ENCODE measurements at places on chromosomes 7 and 10.

DNA sequence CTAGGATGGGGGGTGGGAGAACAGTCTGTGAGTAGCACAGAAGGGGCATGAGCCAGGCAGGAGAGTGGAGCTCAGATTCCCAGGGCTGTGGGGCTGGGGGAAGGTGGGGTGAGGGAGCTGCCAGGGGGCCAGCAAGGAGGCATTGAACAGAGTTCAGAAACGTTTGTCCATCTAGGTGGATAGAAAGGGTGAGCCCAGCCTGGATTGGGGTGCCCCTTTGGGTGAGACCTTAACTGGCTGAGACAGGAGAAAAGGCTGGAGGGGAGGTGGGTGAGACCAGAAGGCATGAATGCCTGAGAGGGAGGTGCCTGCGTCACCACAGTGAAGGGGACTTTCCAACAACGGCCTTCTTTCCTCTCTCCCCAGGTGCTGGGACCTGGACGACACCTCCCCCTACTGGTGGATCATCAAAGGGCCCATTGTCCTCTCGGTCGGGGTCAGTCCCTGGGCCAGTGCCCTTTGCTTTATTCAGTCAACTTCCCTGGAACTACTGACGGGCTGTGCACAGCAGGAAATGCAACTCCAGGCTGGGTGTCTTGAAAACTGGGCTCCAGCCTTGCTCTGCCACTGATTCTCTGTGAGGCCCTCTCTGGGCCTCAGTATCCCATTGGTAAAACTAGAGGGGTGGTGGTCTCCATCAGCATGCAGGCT is 11.0 kb downstream of the GHRHR start:
- peak; percentile 61 for DNase-seq

GRCh38 chr10:118570591-118570990 is 24.9 kb downstream of the PRLHR start:
- no peak for DNase-seq

DNA sequence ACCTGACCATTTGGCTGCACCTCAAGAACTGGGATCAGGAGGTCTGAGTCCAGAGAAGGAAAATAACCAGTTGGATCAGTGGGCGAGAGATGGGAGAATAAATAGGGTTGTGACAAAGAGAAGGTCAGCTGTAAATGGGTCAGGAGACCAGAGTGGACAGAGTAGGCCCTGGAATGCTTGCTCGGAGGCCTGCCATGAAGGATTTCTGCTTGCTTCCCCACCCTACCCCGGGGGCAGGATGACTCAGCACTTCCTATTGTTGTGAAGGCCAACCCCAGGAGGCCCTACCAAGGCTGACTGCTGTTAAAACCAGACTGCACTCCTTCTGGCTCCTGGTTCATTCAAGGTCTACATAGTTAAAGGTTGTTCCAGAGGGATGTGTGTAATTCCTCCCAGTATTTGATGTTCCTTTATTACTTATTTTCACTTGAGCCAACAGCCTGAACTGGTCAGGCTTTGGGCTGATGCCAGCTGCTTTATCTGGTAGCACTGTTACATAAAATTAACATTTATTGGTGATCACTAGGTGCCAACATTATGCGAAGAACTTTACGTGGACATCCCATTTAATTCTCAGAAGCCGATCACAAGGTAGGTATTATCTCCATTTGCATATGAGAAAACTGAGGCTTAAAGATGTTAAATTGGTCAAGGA is 27.3 kb upstream of the IFRD1 start:
- peak; percentile 98 for DNase-seq

DNA sequence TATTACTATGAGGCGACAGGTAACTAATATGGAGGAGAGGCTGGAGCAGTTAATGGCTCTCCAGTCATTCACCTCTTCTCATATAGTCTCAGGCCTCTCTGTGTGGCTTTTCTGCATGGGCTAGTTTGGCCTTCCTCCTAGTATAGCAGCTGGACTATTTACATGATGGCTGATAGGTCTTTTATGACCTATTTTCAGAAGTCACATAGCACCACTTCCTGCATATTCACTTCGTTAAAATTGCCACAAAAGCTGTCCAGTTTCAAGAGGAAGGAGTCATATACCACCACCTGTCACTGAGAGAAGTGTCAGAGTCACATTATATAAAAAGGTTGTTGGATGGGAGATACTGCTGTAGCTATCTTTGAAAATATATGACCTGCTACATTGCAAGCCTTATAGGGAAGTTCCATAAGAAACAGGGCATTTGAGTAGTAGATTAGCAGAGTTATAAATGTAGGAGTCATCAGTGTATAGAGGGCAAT is 8.0 kb upstream of the DMTF1 start:
- no peak for DNase-seq

- DNase-seq: no peak
These were observed 23.9 kb downstream of the SLC13A4 start for GRCh38 chr7:135704074-135704473.

- DNase-seq: no peak
These were observed 32.0 kb downstream of the TBATA start for GRCh38 chr10:70753026-70753663.

DNA sequence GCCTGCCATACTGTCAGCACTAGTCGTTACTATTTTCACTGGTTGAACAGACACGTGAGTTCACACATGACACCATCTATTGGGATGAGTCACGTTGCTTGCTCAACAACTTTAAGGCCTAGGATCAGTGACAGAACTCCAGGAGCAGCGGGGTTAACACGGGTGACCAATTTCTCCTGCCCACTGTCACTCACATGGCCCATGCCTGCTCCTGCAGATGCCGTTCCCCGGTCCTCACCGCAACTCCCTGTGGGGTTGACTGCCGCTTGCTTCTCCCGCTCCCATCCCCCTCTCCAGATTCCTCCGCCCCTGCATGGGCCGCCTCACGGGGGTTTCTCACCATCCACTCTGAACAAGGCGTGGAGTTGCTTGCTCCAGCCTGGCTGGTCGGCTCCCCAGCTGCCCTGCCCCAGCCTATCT is 128.2 kb downstream of the TAX1BP1 start:
- no peak for DNase-seq

DNA sequence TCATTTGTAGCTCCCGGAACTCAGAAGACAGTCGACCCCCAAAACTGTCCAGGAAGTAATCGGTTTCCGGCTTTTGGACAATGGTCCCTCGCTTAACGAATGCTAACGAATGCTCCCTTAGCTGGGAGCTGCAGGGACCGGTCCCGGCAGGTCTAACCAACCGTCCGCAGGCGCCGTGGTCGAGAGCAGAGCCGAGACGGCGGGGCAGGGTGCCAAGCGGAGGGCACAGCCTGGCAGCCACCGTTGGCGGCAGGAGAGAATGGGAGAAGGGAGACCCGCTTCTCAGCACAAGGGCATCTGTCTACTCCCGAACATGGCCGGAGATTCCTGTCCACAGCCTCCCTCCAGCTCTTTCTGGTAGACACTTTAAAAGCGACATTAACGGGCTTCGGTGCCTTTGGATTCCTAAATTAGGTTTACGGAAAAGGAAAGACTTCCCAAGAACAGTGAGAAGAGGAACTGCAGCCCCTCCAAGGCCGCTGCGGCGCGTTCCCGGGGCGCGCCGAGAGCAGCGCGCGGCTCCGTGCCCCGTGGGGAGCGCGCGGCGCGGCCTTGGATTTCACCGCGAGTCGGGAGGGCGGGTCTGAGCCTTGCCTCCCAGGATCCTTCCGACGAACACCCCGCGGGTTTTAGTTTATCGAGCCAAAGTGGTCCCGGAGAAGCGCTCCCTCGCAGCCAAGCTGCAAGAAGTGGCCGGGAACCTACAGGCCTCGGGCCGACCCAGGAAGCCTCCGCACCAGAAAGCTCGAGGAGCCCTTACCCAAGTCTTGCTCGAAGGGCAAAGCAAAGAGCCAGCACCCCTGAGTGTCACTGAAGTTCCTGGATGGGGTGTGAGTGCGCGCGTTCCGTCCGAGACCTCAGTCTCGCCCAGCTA is 3.6 kb upstream of the TBX20 start:
- no peak for DNase-seq

GRCh38 chr10:48763403-48763965 is 78.8 kb downstream of the WDFY4 start:
- no peak for DNase-seq

GRCh38 chr7:37070471-37070870 is 346.2 kb upstream of the AOAH start:
- no peak for DNase-seq

DNA sequence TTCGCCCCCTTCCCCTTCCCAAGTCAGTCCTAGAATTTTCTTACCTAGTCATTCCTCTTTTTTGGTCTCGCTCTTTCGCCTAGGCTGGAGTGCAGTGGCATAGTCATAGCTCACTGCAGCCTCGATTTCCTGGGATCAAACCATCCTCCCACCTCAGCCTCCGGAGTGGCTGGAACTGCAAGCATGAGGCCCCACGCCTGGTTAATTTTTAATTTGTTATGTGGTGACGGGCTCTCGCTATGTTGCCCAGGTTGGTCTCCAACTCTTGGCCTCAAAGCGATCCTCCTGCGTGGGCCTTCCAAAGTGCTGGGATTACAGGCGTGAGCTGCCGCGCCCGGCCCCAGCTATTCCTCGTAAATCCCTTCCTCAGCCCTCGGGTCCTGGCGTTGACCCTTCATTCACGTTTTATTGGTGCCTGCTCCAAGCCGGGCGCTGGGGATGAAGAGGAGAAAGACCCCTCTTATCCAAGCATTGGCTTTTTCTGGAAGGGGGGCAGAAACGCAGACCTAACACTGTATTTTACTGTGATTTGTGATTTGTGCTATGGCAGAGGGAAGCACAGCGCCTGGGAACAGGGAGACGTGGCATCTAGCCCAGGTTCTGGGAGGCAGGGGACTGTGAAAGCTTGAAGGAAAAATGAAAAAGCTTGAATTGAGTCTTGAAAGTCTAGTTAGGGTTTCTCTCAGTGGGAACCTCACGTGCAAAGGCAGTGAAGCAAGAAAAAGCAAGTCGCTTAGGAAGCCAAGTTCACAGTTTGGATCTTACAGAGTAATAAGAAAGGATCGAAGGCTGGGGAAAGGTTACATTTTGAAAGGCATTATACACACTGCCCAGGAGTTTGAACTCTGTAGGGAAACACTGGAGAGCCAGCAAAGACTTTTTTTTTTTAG is 516 bp downstream of the ZNHIT1 start:
- peak; percentile 33 for DNase-seq

- peak; percentile 73 for DNase-seq
These were observed 214.3 kb downstream of the FANK1 start for GRCh38 chr10:126110489-126111180.

DNA sequence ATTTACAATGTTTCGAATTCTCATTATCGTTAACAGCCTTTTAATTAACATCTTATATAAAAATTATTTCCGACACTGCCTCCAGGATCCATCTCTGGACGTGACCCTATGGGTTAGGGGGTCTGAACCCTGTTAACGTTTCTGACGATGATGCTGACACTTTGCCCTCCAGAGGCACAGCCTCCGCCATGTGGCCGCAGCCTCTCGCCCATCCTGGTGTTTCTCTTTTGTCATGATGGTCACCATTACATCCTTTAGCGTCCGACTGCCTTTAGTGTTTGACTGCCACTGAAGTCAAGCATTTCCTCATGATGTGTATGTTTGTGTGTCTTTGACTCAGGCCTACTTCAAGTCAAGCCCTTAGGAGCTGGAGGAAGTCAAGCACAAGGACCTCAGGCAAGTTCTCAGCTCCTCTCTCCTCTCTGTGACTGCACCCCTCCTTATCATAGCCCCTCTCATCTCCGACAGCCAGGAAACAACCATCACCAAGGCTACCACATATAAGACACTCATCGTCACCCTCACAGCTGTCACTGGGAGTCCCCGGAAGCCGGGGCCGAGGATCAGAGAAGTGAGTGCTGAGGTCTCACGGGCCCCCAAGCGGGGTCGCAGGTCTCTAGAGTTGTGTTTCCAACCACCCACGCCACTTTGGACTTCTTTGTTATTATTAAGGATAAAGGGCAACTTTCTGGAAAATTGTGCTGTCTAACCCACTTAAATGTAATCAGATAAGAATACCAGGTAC is 96.1 kb upstream of the PPP2R2D start:
- DNase-seq: no peak

DNA sequence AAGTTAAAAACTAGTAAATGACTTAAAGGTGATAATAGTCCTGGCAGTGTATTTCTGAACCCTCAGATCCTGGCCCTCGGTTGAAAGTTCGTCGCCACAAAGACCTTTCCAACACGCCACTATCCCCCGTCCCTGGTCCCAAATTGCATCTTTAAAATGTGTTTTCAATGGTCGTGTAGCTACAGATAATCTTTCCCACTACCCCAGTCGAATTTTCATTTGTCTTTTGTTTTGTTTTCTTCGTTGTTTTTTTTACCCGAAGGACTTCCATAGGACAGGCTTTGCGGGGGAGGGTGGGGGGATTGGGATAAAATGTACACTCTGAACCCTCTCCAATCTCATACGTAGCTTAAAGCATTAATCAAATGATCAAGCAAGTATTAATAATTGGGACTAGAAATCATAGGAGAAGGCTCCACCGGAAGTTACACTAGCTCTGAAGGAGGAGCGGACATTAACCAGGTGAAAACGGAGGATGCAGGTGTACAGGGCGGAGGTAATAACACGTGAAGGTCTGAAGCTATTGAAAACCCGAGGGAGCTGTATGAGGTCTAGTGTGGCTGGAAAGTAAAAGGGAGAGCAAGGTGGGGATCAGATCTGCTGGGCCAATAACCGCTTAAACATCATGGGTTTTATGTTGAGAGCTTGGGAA is 32.8 kb upstream of the PHF14 start:
- DNase-seq: peak; percentile 3

GRCh38 chr7:79912213-79912633 is 222.4 kb upstream of the GNAI1 start:
- DNase-seq: no peak

DNA sequence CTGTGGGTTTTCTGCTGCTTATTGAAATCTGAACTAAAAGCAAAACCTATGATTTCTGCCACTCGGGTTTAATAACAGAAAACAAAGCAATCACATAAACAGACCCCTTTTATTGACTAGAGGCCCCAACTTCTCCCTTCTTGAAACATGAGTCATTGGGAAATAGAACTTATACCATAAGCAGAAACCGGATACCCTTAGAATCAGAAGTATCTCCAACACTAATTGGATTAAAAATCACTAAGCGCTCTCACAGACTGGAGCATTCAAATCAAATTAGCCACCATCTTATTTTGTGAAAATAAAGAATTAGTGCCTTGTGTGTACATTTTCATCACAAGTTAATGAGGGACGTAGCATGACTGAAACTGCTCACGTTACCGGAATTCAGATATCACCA is 206.9 kb downstream of the WDR11 start:
- DNase-seq: no peak

DNA sequence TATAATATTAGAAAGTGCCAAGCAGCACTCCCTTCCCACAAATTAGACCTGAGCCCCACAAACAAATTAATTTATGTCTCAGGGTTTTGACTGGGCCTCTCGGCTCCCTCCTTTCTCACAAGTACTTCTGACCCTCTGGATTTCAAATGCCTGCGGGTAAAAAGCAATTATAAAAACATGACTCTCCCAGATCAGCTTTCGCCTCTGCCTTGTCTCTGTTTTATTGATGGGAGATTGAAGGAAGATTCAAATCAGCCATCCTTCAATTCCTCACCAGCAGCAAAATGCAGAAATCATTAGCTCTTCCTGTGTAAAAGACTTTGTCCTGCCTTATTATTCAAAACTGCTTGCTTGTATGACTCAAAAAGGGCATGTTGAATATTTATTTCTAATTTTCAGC is 453.7 kb upstream of the MKI67 start:
- DNase-seq: no peak

GRCh38 chr10:80502621-80503583 is 34.8 kb upstream of the SH2D4B start:
- no peak for DNase-seq

All from adipocyte (in vitro differentiated cells).